ENCODE measurements at places on chromosomes 11 and 22. TPM values are rescaled to one million over a fixed set of nuclear protein-coding genes. Genes with fewer than 3 reads are reported as not detected.

DESI1 gene
- total RNA-seq = 43.2 TPM

CENPM gene
- 26.7 TPM for total RNA-seq

GPR152 gene
- total RNA-seq = 0.35 TPM

MGAT3 gene
- 38.0 TPM for total RNA-seq

C11orf91 gene
- not detected for total RNA-seq

FBXO3 gene
- total RNA-seq = 38.2 TPM

KRTAP5-9 gene
- total RNA-seq = not detected

C11orf42 gene
- not detected for total RNA-seq

MMP8 gene
- total RNA-seq = not detected

GGTLC3 gene
- total RNA-seq = 1.2 TPM

MRGPRX3 gene
- total RNA-seq = not detected

P2RY2 gene
- total RNA-seq = 0.48 TPM
